ENCODE measurements at places on chromosomes 1 and 21.
A peak's percentile ranks its signal among the peaks of the same experiment; 100 is the strongest.

DNA sequence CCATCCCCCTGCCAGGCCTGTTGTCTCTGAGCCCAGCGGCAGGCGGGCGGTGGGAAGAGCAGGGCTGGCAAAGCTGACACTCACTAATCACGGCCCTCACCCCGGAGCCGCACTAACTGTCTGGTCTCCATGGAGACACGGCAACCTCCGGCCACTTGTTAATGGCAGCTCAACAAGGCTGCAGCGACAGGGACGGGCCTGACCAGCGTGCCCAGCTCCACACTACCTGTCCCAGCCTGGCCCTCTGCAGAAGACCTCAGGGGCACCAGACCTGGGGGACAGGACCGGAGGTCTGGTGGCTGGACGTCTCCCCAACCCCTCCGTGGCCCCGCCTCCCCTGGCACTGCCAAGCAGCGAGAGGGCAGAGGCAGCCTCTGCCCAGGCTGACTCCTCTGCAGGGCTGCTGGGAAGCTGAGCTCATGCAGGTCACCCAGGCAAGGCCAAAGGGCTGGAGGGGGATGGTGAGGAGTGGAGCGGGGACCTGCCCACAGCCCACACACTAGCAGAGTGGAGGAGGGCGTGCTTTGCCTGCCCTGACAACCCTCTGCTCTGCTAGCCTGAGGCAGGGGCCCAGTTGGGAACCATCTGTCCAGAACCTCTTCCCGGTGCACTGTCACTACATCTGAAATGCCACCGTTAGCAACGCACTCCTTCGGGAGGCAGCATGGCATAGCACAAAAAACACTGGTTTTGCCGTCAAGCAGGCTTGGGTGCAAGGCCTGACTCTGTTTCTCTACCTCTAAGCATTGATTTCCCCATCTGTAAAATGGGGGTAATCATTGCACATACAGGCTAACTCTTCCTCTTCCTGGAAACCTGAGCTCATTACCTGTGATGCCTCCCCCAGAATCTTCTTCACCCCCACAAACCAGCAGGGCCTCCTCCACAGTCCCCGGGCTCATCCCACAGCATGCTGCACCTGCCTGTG, 29.6 kb upstream of the WASF2 start:
- no peak for DNase-seq

DNA sequence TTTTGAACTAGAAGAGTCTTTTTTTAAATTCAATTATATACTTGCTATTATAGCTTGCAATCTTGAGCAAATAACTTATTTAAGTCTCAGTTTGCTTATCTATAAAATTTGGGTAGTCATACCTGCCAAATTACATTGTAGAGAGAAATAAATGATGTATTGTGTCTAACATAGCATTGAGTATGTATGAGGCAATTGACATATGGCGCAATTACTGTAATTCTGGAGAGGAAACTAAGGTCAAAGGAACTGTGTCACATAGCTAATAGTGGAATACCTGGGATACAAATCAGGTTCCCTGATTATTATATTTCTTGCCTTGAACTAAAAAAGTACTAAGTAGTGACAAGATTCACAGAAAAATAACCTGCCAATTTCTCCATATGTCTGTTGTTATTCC, 302.5 kb downstream of the PDE4B start:
- peak; percentile 6 for DNase-seq

DNA sequence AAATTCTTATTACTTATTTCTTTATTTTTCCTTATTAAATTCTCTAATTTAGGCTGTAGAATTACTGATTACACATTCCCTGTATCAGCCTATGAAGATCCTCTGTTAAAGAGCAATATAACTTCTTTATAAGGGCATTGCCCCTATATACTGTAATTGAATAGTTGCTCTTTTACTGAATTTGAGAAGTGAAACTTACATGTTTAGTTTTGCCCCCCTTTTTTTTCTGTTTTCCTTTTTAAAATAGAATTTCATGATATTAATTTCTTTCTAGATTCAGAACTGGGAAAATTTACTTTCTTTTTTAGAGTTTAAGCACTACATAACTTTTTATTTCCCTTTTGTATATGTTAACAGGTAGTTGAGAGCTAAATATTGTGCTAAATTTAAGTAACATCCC, 29.5 kb upstream of the PGM1 start:
- no peak for DNase-seq

DNA sequence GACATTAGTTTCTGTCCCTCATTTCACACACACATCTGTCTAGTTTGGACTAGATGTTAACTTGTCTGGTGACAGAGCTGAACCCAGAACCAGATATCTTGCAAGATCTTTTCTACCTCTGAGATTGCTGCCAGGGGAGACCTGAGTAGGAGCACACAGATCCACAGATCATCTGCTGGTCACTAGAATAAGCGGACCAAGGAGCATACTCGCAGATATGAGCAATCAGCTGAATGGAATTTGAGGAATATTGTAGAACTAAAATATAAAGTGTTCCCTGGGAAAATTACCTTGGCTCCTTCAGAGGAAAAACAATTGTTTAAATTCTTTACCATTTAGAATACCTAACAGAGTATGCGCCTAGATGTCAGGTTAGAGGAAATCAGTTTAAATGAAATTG, 90.7 kb downstream of the TNFSF18 start:
- no peak for DNase-seq

GRCh38 chr1:212669600-212669999, 30.0 kb downstream of the BATF3 start:
- no peak for DNase-seq

GRCh38 chr1:195097316-195097715, 1510.9 kb downstream of the KCNT2 start:
- peak; percentile 63 for DNase-seq

Data from bronchial epithelial cell (primary cell).